ENCODE measurements at places on chromosomes 1 and 21. TPM values are rescaled to one million over a fixed set of nuclear protein-coding genes. Genes with fewer than 3 reads are reported as not detected.

LPAR3 gene
- total RNA-seq: 27.8 TPM

EFNA1 gene
- total RNA-seq: 2.1 TPM

MSH4 gene
- 0.24 TPM for total RNA-seq

C1orf94 gene
- 5.3 TPM for total RNA-seq

RHEX gene
- not detected for total RNA-seq

LIN9 gene
- 16.9 TPM for total RNA-seq

SLC44A3 gene
- 2.9 TPM for total RNA-seq

LCE1A gene
- not detected for total RNA-seq

SDE2 gene
- 25.6 TPM for total RNA-seq

SPSB1 gene
- total RNA-seq: 6.8 TPM

UROD gene
- total RNA-seq: 90.9 TPM

DNA sequence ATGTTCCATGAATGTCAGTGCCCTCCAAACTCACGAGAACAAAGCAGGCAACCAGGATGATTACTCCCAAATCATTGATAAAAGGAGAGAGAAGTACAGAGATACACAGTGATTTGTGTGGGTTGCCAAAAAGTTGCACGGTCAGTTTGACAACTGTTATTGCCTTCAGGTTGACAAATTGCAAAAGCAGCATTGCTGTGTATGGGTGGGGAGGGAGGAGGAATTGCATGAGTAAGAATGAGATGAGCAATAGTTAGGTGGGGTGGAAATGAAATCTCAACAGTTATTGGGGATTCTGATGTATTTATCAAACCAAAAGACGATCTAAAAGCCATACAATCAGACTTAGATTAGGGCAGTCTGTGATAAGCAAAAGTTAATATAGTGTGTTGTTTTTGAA lies 93.7 kb downstream of the NTMT2 start:
- DNase-seq: no peak
- no peak overlapping the region for H3K27ac ChIP-seq
- H3K4me3 ChIP-seq: no peak overlapping the region
- H3K27me3 ChIP-seq: no peaks in the 10 kb centered on the region

DNA sequence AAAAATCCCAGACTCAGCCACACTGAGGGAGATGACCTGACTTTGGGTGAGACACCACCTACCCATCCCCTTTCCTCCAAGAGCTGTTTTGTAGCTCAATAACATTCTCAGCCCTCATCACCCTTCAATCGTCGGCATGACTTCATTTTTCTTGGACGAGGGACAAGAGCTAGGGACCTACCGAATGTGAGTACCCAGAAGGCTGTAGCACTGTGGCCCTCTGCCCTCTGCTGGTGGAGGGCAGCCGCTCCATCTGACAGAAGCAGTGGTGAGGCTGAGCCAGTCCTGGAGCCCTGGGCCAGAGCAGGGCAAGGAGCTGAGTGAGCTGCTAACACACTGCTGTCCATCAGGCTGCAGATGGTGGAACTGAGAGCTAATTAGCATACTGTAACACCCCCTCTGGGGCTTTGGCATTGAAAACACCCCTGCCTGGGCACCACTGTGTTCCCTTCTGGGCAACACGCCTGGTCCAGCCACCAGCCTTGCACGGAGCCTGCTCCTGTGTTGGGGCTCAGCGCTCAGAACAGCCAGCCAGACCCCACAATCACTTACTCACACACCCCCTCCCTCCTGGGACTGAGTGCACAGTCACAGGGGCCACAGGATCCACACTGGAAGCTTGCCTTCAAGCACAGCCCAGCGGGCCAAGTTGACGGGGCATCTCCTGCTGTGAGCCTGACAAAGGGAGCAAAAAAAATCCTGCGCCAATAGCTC lies 18.3 kb upstream of the ALPL start:
- H3K4me1 ChIP-seq: no peaks in the 10 kb centered on the region
- no peaks in the 10 kb centered on the region for H3K36me3 ChIP-seq
- H3K27ac ChIP-seq: no peak overlapping the region
- no peaks in the 10 kb centered on the region for H3K27me3 ChIP-seq

DNA sequence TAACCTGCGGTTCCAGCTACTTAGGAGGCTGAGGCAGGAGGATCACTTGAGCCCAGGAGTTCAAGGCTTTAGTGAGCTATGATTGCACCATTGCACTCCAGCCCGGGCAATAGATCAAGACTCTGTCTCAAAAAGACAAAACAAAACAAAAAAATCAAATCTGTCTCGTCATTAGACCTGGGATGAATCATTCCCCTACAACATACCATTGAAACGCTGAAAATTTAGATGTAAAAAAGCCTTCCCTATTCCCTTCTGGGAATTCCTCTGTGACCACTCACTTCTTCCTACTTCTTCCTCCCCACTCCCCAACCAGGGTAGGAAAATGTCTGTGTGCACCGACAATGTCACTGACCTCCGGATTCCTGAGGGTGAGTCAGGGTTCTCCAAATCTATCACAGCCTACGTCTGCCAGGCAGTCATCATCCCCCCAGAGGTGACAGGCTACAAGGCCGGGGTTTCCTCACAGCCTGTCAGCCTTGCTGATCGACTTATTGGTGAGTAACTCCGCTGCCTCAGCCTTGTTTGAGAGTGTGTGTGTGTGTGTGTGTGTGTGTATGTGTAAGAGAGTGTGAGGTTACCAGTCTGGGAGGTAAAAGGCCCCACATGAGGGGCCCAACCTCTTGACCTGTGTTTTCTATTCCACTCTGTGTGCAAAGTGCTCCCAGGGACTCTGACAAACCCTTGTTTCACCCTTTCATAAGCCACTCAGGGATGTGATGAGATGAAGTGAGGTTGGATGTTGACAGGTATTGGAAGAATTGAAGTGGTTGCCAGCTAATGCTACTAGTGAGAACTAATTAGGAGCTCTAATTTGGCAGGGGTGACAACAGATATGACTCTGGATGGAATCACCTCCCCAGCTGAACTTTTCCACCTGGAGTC lies 16.3 kb upstream of the SARS1 start:
- no peaks in the 10 kb centered on the region for H3K36me3 ChIP-seq
- H3K4me1 ChIP-seq: no peaks in the 10 kb centered on the region
- DNase-seq: no peak
- H3K4me3 ChIP-seq: no peak overlapping the region
- H3K27ac ChIP-seq: no peak overlapping the region

DNA sequence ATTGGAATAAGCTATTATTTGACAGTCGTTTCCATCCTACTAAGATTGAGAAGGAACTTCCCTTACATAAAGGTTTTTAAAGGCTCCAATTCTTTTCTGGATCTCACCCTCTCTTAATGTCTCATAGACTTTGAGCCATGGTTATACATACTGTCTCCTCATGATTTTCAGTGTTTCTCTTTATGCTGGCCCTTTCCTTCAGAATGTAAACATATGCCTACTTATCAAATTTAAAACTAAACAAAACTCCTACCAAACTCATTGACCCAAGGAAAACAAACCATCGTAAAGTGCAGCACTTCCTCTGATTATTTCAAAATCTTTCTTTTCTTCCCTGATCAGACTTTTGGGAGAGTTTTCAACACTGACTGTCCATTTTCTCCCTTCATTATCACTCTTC lies 163.4 kb upstream of the DPYD start:
- H3K27ac ChIP-seq: no peak overlapping the region
- H3K27me3 ChIP-seq: no peaks in the 10 kb centered on the region
- no peaks in the 10 kb centered on the region for H3K36me3 ChIP-seq
- no peak for DNase-seq
- H3K4me1 ChIP-seq: peaks cover 17% of the 10 kb centered on the region

GRCh38 chr1:225845571-225846259 lies 35.8 kb downstream of the EPHX1 start:
- no peaks in the 10 kb centered on the region for H3K27me3 ChIP-seq
- no peak overlapping the region for H3K4me3 ChIP-seq
- H3K36me3 ChIP-seq: peaks cover 2% of the 10 kb centered on the region
- peak overlapping the region; percentile 72 for H3K27ac ChIP-seq
- DNase-seq: peak; percentile 97
- peaks cover 8% of the 10 kb centered on the region for H3K4me1 ChIP-seq

DNA sequence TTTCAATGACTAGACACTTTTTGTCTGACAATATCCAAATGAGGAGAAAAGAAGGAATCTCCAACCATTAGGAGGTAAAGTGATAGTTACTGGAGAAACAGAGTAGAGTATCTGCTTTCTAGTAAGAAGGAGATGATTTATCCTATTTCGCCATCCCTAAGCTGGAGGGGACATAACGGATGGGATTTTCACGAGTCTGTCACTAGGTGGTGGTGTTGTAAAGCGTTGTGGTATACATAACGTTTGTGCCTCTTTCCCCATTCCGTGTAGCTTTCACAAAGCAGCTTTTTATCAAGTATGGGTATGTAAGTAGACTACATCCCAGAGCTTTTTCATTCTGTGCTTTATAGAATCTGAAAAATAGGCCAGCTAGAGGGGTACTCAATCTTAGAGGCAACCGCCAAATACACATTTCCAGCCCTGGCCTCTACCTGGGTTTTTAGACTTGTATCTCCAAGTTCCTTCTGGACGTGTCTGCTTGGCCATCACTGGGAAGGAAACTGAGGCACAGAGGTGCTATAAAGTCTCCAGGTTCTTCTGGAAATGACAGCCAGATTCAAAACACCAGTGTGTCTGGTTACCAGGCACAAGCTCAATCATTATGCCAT lies 33.3 kb upstream of the FAM3B start:
- H3K27ac ChIP-seq: no peak overlapping the region
- no peaks in the 10 kb centered on the region for H3K36me3 ChIP-seq
- H3K4me3 ChIP-seq: no peak overlapping the region
- H3K27me3 ChIP-seq: no peaks in the 10 kb centered on the region
- no peaks in the 10 kb centered on the region for H3K4me1 ChIP-seq

GRCh38 chr21:42161956-42162681 lies 56.8 kb upstream of the ABCG1 start:
- H3K4me3 ChIP-seq: no peak overlapping the region
- no peak overlapping the region for H3K27ac ChIP-seq
- H3K36me3 ChIP-seq: no peaks in the 10 kb centered on the region

DNA sequence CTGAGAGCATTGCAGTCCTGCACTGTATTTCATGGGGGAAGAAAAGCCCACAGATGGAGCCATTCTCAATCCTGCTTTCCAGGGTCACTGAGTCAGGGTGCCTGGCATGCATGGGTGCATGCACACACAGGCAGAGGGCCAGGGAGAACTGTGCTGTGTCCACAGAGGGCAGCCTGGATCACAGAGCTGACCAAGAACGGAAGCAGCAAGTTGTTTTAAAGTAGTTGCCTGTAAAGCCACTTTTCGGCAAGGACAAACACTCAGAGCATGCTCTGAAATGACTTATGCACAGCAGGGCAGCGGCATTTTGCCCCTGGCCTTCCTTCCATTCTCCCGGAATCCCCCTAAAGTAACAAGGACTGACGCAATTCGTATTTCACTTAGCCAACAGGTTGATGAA lies 3.6 kb downstream of the ERG start:
- peaks cover 17% of the 10 kb centered on the region for H3K4me1 ChIP-seq
- no peaks in the 10 kb centered on the region for H3K27me3 ChIP-seq
- no peak for DNase-seq

GRCh38 chr1:233362743-233363142 lies 35.2 kb downstream of the MAP3K21 start:
- no peak for DNase-seq
- peaks cover 17% of the 10 kb centered on the region for H3K4me1 ChIP-seq
- H3K4me3 ChIP-seq: no peak overlapping the region
- H3K27me3 ChIP-seq: no peaks in the 10 kb centered on the region
- no peak overlapping the region for H3K27ac ChIP-seq
- no peaks in the 10 kb centered on the region for H3K36me3 ChIP-seq

GRCh38 chr1:77350012-77350770 lies 68.4 kb downstream of the AK5 start:
- no peaks in the 10 kb centered on the region for H3K36me3 ChIP-seq
- no peak for DNase-seq
- H3K27me3 ChIP-seq: no peaks in the 10 kb centered on the region
- H3K27ac ChIP-seq: no peak overlapping the region
- no peak overlapping the region for H3K4me3 ChIP-seq

- peaks cover 10% of the 10 kb centered on the region for H3K4me1 ChIP-seq
- H3K27ac ChIP-seq: no peak overlapping the region
- DNase-seq: no peak
- H3K27me3 ChIP-seq: no peaks in the 10 kb centered on the region
- H3K4me3 ChIP-seq: no peak overlapping the region
Observed at GRCh38 chr1:176558561-176558960, 95.6 kb downstream of the PAPPA2 start.

GRCh38 chr1:178962853-178963711 lies 62.6 kb upstream of the FAM20B start:
- DNase-seq: no peak
- H3K27ac ChIP-seq: no peak overlapping the region
- H3K4me3 ChIP-seq: no peak overlapping the region

GRCh38 chr21:45719177-45719802 lies 75.8 kb downstream of the PCBP3 start:
- H3K4me3 ChIP-seq: no peak overlapping the region
- no peaks in the 10 kb centered on the region for H3K4me1 ChIP-seq
- DNase-seq: no peak
- no peak overlapping the region for H3K27ac ChIP-seq
- H3K36me3 ChIP-seq: no peaks in the 10 kb centered on the region
- H3K27me3 ChIP-seq: no peaks in the 10 kb centered on the region

- no peaks in the 10 kb centered on the region for H3K27me3 ChIP-seq
- H3K36me3 ChIP-seq: no peaks in the 10 kb centered on the region
- H3K27ac ChIP-seq: no peak overlapping the region
- no peaks in the 10 kb centered on the region for H3K4me1 ChIP-seq
Observed at GRCh38 chr1:222171005-222171404, 376.9 kb downstream of the HHIPL2 start.

- H3K27me3 ChIP-seq: no peaks in the 10 kb centered on the region
- H3K4me3 ChIP-seq: no peak overlapping the region
- no peaks in the 10 kb centered on the region for H3K36me3 ChIP-seq
- no peak for DNase-seq
- H3K27ac ChIP-seq: no peak overlapping the region
- peaks cover 15% of the 10 kb centered on the region for H3K4me1 ChIP-seq
Observed at GRCh38 chr1:15797614-15798390, 9.6 kb downstream of the UQCRHL start.

GRCh38 chr21:35163411-35163810 lies 114.3 kb upstream of the RUNX1 start:
- no peak for DNase-seq
- peaks cover under 1% of the 10 kb centered on the region for H3K4me1 ChIP-seq
- no peaks in the 10 kb centered on the region for H3K36me3 ChIP-seq
- no peak overlapping the region for H3K27ac ChIP-seq

- no peaks in the 10 kb centered on the region for H3K4me1 ChIP-seq
- H3K4me3 ChIP-seq: no peak overlapping the region
- peaks cover 20% of the 10 kb centered on the region for H3K27me3 ChIP-seq
- no peak for DNase-seq
Observed at GRCh38 chr1:7684132-7684531, 87.0 kb upstream of the VAMP3 start.

DNA sequence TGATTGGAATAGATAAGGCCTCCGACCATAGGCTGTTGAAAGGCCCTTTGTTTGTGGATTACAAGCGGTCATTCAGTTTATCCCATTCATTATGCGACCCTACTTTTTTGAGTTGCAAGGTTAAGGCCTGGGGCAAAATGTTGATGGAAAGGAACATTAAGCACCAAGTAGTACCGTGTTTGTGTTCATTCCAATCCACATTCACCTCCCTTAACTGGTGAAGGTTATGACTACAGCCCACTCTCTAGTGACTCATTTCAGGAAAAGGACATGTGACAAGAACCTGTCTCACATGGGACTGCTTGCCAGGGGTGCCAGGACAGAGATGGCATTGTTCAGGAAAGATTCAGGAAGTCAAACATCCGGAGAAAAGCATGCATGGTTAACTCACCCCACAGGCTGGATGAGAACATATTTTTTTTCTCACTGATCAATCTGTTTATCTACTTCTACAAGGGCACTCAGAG lies 81.6 kb downstream of the CD58 start:
- no peak overlapping the region for H3K27ac ChIP-seq
- no peaks in the 10 kb centered on the region for H3K36me3 ChIP-seq
- DNase-seq: no peak
- no peaks in the 10 kb centered on the region for H3K27me3 ChIP-seq

Measured in GM23338 (cell line).